ENCODE measurements at places on chromosomes 12 and 14.
A peak's percentile ranks its signal among the peaks of the same experiment; 100 is the strongest.

- DNase-seq = peak; percentile 25
Observed at GRCh38 chr14:72715850-72716228, 178.1 kb downstream of the DPF3 start.

- DNase-seq = no peak
Observed at GRCh38 chr12:45654002-45654665, 75.4 kb upstream of the ARID2 start.

- DNase-seq = no peak
Observed at GRCh38 chr12:12482150-12482761, 80.4 kb downstream of the DUSP16 start.

DNA sequence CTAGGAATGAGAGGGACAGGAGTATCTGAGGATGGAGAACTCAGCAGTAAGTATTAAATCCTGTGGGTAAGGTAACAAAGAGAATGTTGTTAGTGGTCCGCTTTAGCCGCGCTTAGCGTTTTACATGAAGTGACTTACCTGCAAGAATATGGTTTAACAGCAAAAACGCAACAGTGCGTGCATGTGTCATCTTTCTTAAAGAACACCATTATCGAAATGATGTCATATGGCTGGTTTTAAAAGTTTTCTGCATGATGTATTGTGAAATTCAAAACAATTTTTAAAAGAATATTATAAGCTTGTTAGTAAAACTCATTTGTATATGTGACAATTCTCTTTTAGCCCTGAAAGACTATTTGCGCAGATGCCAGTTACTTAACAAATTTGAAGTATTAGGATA, 1.7 kb downstream of the LEMD3 start:
- no peak for DNase-seq

DNA sequence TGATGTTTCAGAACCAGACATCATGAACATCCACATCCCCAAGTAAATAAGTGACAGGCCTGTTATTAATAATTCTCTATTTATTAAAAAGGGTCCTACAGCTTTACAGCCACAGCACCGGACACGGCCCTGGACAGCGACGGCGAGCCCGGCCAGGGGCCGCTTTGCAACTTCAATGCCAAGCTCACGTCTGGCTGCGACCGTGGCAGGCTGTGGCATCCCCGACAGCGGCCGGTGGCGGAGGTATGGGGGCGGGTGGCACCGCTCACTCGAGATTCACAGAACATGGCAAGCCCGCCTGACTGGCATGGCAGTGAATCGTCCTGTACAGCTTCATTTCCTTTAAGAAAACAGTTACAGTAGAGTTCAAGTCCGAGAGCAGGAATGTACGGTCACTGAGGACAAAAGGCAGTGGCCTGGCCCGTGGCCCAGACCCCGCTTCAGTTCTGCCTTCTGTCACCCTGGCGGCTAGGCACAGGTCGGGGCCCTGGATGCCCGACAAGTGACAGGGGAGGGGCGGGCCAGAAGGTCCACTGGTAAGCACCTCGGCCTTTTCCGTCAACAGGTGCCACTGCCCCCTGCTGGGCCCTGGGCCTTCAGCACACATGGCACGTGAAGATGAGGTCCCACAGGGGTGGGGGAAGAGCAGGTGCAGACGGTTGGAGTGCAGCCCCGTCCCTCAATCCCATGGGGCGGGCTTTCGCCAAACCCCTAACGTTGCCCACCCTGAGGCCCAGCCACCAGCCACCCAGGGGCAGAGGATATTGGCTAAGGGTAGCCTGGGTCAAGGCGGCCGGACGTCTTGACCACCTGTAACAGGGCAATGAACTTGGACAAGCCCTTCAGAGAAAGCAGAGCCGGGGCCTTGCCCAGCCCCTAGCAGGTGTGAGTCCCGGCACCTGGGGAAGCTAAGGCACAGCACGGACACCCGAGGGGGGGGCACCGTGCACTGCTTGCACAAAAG, 30.3 kb downstream of the HIP1R start:
- peak; percentile 24 for DNase-seq

- DNase-seq = peak; percentile 80
Observed at GRCh38 chr12:50110762-50111351, 1.2 kb upstream of the COX14 start.

- DNase-seq = no peak
Observed at GRCh38 chr14:34619471-34619870, 10.5 kb downstream of the SNX6 start.

DNA sequence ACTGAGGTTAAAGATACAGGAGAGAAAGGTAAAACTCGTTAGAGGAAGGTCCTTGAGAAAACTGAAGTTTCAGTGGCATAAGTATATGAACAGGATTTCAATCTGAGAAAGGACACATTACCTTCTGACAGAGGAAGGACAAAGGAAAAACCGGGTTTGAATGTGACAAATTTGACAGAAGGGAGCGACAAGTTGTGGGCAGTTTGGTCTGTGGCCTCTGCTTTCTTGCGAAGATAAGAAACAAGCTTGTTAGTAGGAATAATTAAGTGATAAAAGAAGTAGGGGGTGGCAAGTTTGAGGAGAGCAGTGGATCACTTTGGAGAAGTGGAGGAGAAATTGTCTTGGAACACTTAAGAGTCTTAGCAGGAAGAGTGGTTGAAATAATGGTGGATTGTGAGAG, 5.1 kb downstream of the MON2 start:
- no peak for DNase-seq

DNA sequence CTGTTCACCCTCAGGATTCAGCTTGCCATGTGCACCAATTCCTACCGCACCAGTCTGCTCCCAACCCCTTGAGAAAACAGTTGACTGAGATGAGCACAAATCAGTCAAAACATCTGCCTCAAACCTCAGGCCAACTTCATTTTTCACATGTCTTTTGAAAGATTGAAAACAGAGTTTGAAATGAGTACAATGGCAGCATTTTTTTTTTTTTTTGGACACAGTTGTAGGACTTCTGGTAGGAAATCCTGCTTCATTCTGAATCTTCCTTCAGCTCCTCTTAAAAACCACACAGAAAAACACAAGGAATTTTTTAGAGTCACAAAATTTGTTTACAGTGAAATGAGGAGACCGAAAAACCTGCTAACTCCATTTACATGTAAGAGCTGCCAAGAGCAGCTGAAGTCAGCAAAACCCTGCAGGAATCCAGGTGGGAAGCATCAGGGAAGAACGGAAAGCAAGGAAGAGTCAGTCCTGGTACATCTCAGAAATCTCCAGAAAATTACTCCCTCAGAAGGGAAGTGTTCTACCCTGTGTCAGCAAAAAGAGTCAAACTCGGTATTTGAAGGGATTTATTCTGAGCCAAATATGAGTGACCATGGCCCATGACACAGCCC, 100.3 kb upstream of the TMTC1 start:
- DNase-seq = peak; percentile 50

DNA sequence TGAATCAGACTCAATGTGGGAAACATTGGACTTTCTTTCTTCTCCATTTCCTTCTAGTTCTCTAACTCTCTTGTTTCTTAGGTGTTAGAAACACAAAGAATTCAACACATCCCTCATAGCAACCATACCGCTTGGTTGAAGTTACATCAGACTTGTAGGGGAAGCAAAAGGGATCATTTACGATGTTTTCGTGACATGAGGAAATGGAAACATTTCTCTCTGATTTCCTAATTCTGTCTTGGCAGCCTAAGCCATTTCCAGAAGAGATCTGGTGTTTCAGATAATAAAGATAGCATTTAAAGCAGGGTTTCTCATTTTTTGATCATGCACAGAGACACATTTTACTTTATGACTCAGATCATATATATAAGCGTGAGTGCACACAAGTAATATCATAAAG, 202.0 kb downstream of the TMEM132C start:
- peak; percentile 58 for DNase-seq

DNA sequence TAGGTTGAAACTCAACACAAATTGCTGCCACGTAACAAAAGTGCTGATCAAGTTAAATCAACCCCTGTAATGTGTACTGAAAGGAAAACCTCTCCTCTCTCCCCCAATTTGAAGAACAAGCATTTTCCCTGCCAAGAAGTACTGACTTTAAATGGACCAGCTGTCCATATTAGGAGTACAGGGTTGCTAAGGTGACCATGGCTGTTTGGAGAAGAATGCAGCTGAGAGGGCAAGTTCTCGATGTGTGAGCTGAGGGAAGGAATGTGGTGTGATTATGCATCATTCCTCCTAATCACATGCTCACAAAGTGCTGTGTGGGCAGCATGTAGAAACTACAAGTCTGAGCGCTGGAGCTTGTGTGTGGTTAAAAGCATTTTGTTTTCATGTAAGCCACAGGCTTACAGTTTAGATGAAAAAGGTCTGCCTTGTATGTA, 50.9 kb upstream of the CCT2 start:
- peak; percentile 96 for DNase-seq

- DNase-seq = peak; percentile 46
Observed at GRCh38 chr12:53381731-53382630, 2.0 kb downstream of the SP1 start.

DNA sequence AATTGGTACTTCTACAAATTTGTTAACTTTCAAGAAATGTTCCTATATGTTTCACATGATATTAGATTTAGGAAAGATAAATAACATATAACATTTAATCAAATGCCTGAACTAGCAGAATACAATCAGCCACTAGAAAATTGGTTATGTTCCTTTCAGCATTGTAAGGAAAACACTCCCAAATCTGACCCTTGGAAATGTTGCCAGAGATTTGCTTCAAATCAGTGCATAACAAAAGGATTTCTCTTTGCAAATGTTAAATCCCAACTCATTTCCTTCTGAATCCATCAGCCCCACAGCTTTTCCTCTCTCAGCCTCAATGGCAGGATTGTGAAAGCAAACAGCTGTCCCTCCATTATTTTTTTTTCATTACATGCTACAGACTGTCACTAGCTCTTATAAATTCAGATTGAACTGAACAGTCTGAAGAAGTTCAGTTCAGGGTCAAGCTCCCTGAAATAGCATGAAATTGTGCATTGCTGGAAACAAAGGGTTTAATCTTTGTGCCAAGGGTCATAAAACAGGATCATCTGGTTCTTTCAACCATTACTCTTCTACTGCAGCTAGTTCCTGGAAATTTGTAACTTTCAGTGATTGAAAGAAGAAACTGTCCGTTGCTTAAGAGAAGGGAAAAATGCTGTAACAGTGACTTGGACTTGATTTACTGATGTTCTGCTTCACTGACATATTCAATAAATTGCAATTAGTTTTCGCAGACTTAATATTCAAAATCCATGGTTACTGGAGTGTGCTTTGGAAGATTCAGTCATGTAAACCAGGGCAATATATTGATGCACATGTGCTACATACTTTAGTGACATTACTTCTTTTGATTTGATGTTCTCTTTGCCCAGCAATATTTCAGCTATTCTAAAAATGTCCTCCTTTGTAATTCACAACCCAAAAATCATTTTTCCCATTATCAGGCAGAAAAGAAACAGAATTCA, 246.4 kb downstream of the RPL10L start:
- peak; percentile 85 for DNase-seq

- DNase-seq = no peak
Observed at GRCh38 chr12:93526786-93527428, 45.6 kb upstream of the SOCS2 start.

DNA sequence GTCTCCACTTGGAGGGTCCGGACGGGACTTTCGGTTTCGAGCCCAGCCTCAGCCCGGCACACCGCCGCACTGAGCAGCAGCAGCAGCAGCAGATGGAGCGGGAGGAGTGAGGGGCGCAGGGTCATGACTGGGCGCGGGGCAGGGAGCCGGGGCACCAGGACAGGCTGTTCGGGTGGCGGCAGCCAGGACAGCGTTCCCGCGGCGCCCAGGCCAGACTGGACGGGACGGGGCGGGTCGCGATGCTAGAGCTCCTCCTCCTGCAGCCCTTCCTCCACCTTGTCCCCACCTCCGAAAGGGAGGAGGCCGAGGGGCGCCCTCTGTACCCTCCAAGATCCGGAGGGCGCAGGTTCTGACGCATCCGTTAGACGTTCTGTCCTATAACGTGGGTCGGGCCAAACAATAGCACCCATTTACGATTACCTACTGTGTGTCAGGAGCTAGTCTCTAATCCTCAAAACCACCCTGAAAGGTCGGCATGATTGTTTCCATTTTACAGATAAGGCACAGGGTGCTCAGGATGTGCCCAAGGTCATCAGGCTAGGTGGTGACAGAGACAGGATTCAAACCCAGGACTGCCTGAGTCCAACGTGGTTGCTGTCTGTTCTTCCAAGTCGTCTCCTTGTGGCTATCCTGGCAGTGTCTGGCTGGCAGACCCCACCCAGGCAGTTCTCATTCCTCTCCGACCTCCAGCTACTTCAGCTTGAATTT, at the start of gene FKBP11:
FKBP11 (minus strand) TSS at position 189 of the 708 bp plus-strand sequence; CDS start at position 125, 64 bp downstream.
- peak; percentile 76 for DNase-seq

DNA sequence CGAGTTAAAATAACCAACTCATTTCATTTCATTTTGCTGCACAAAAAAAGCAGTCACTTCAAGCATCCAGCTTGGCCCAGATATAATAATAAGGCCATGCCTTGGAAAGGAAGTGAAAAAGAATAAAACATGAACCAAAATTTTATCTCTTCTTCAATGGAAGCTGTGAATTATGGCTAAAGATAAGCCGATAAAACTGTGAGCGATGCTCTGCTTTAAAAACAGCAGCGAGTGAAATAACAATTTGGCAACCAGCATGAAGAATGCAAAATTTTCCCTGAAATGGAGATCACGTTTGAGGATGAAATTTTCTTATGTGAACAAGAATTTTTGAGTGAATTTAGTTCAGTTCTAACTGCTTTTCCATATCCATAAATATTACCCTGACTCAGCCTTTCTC, 70.4 kb downstream of the KCNC2 start:
- DNase-seq = peak; percentile 3

GRCh38 chr14:86373886-86374285, 843.9 kb downstream of the FLRT2 start:
- DNase-seq = no peak

DNA sequence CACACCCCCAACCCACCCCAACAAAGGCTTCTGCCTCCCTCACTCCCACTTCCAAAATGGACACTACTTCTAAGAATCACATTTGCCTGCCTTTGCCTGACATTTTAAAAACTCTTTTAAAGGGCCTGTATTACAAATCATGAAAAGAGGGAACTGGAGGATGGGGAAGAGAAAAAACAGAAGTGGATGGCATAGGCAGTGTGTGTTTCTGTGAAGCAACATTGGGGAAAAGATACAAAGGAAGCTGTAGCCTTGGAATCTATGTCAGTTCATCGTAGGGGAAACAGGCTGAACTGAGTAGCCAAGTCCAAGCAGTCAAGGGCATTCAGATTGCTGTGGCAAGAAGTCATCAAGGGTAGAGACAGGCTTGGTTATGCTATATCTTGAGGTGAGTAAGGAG, 273.9 kb downstream of the BTG1 start:
- peak; percentile 49 for DNase-seq

DNA sequence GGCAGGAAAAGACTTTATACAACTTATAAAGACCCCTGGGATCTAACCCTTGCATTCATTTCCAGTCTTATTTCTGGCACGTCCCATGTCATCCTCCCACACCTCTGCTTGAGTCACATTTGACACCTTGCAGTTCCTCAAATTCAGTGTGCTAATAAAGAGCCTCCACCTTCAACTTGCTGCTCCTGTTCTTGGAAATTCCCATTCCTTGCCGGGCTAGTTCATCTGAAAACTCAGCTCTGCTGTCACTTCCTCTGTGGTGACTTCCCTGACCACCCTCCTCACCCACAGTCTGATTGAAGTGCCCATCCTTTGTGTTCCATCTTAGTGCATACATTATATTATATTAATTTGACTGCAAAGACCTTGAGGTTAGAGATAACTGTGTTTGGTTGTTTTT, 37.4 kb upstream of the PSMA6 start:
- no peak for DNase-seq
